ENCODE measurements at places on chromosomes 13 and 19.

DNA sequence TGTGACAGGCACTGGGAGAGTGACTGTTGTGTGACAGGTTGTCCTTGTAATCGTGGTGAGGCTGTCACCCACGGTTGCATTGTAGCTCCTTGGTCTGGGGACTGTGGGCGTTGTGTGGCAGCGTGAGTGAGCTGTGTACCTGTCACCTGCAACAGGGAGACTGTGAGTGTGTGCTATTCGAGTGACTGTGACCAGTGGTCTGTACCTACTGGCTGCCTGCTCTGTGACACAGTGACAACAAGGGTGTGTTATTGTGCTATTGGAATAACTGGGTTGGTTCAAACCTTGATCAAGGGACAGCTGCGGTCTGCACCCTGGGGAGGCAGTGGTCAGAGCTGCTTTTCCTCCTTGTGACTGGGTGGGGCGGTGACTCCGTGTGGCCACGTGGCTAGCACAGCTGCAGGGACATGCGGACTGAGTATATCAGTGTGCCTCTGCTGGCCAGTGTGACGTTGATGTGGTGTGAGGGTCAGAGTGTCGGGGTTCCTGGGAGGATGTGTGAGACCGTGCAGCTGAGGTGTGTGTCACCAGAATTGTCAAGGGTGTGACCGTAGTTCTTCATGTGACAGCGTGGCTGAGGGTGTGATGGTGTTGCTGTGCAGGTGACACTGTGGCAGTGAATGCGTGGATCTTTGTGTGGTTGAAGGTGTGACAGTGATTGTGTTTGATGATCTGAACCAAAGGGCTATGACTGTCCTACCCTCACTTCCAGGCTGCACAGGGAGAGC, 10.1 kb upstream of the NFIX start:
- no peak for DNase-seq

DNA sequence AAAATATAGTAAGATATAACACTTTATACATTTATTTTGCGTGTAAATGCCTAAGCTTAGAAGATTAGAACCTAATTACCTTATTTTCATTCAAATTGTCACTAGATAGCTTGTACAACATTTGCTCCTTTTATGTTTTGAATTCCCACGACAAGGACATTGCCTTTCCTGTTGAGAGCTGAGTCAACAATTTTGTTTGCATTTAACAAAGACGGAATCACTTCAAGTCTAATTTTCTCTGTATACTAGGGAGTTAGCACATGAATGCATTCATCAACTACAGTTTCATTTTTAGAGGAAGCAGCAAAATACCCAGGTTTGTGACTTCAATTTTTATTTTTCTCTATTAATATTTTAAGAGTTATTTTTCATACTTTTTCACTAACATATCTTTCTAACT, 48.7 kb upstream of the PCCA start:
- no peak for DNase-seq

DNA sequence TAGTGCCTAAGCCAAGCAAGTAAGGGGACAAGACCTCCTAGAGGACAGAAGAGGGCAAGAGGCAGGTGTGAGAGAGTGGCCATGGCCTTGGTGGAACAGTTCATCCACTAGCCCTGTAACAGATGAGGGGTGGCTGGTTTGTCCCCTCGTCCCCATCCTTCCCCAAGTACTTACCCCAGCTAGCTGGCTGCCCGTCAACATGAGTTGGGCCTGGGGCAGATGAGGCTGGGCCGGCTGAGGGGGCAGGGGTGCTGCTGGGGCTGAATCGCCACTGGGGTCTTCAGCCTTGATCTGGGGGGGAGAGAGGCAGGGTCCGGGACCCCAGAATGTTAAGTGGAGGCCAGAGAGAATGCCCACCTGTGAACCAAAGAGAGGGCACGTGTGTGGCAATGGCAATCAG, 15.2 kb downstream of the POU2F2 start:
- DNase-seq: no peak

DNA sequence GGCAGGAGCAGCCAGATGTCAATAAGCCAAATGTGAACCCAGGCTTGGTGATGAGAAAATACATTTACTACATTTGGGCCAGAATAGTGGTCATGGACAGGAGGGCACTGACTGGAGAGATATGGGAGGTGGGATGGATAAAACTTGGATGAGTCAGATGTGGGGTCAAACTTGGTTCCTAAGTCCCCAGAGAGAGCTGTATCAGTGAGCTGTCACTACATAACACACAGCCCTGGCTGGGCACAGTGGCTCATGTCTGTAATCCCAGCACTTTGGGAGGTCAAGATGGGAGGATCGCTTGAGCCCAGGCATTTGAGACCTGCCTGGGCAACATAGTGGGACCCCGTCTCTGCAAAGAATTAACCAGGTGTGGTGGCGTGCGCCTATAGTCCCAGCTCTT, 51.6 kb upstream of the EHD2 start:
- DNase-seq: no peak

GRCh38 chr13:53167561-53167960, 138.9 kb downstream of the OLFM4 start:
- no peak for DNase-seq

DNA sequence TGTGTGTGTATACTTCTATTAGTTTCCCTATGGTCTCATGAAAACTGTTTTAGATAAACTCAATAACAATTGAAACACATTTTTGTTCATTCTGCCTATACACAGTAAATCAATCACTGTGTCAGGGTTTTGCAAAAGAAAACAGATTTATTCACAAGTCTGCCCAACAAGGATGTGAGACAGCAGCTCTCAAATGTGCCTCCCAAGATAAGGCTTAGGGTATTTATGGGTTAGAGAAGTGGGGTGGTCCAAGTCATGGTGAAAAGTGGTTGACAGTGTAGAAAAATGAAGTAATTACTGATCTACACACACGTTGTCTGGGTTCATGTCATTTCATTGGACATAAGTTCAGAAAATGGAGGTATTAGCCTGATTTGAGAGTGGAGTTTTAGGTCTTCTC, 844.6 kb downstream of the SLITRK6 start:
- no peak for DNase-seq

DNA sequence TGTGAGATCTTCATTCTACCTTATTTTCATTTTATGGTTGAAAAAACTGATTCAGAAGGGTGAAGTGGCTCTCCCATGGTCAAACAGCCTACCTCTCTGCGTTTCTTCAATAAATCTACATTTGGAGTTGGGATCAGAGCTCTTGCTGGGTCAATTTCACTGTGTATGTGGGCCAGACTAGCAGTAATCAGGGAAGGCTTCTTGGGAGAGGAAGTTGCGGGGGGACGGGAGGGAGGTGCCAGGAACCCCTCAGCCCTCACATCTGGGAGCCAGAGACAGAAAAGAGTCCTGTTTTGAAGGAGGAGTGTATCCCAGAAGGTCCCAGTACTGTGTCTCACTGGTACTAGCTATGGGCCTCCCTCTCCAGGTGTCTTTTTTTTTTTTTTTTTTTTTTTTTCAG, 934 bp downstream of the KXD1 start:
- DNase-seq: no peak

DNA sequence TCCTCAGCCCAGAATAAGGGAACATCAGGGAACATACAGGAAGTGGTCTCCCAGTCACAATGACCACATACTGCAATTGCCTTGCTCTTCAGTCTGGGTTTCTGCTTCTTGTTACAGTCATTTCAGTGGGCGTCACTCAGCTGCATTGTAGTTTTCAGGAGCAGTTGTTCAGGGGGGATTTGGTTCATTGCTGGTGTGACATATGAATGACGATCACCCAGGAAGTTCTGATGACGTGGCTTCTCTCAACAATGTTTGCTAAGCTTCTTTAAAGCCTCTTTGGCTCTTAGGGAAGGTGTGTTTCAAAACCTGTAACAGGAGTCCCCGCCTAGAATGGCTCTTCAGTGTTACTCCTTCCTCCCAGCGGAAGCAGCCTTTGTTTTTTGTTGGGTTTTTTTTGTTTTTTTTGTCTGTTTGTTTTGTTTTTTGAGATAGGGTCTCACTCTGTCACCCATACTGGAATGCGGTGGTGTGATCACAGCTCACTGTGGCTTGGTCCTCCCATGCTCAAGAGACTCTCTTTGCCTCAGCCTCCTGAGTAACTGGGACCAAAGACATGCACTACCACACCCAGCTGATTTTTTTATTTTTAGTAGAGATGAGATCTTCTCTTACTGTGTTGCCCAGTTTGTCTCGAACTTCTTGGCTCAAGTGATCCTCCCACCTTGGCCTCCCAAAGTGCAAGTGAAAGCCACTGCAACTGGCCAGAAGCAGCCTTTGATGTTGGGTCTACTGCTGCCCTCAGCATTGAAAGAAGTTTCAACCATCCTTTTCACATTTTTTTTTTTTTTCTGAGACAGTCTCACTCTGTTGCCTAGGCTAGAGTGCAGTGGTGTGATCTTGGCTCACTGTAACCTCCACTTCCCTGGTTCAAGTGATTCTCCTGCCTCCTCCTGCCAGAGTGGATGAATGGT, 1.4 kb upstream of the SCEL start:
- no peak for DNase-seq

GRCh38 chr19:39968789-39969188, 2.2 kb upstream of the PSMC4 start:
- DNase-seq: no peak

- DNase-seq: no peak
Measured at GRCh38 chr13:101292711-101293110, 123.6 kb downstream of the NALCN start.

- DNase-seq: no peak
Measured at GRCh38 chr13:44240611-44241145, 132.9 kb upstream of the SERP2 start.

DNA sequence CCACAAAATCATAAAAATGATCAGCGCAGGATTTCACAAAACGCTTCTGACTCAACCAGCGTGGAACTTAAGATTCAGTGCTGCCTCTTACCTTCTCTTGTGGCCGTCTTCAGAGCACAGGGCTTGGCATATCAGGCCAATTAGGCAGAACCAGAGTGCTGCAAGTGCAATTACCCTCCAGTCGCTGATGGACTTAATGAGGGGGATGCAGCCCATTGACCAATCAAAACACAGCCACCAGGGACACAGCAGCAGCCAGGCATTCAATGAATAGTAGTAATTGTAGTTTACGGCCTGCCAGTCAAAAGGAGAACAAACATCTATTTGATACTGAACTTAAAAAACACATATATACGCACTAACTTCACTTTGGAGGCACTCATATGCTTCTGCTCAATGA, 38.2 kb downstream of the TMTC4 start:
- no peak for DNase-seq

DNA sequence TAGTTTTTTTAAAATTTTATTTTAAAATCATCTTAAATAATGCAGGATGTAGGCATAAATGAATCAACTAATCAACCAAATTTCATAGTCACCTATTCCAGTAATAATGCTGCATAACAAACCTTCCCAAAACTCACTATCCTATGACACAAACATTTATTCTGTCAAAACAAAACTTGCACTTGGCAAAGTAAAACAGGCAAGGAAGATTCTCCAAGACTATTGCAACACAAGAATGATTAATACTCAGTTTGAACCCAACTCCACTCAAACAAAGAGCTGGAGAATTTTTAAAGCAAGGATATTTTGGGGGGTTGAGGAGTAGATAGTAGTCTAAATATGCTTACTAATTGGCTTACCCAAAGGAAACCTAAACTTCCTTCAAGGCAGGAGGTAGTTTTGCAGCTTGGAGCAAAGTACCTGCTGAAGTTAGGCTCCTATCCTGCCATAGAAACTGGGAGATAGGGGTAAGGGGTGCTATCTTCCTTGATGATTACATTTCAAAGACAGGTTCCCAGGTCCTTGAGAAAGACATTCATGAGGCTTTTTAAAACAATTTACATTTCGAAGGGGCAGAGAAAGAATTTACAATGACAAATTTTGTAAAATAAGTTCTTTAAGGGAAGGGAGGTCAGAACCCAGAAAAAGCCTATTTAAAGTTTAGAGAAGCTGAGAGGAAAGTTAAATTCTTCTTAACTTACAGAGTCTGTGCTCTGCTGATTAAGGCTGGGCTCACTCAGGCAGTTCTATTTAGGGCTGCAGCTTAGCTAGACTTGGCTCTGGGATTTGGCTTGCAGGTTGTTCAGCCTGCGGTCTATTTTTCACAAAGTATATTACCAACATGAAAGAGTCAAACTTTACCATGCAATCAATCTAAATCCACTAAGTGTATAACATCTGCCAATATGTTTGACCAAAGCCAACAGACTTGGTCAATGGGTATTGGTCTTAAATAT, 549.0 kb downstream of the KCTD12 start:
- no peak for DNase-seq

- DNase-seq: no peak
Measured at GRCh38 chr19:38555200-38555599, 62.6 kb downstream of the MAP4K1 start.
